ENCODE measurements at places on chromosomes 1 and 21.

DNA sequence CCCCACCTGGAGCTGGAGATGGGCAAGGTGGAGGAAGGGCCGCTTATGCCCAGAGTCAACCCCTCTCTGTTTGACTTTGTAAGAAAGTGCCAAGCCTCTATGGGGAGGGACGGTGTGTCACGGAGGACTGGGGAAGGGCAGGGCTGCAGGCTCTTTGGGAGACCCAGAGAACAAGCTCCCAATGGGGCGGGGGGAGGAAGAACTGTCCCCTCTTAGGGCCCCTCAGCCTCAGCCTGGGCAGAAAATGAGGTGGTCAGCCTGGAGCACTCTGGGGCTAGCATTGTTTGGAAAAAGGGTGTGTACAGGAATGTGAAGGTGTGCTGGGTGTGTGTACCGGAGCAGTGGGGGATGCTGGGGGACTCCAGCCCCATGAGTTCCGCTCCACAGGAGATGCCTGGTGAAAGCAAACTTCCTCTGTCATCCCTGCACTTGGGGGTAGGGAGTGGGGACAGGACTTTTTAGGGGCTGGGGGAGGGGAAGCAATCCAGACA, 1.2 kb upstream of the INAVA start:
- no peak for DNase-seq

- no peak for DNase-seq
These were observed 456.2 kb downstream of the KCNT2 start for GRCh38 chr1:196152086-196152485.

GRCh38 chr1:153866045-153866850, 56.5 kb downstream of the GATAD2B start:
- DNase-seq = no peak

GRCh38 chr1:224696891-224697765, 81.0 kb downstream of the CNIH3 start:
- DNase-seq = no peak

- DNase-seq = no peak
These were observed 103.6 kb upstream of the RAB4A start for GRCh38 chr1:229167318-229167717.

DNA sequence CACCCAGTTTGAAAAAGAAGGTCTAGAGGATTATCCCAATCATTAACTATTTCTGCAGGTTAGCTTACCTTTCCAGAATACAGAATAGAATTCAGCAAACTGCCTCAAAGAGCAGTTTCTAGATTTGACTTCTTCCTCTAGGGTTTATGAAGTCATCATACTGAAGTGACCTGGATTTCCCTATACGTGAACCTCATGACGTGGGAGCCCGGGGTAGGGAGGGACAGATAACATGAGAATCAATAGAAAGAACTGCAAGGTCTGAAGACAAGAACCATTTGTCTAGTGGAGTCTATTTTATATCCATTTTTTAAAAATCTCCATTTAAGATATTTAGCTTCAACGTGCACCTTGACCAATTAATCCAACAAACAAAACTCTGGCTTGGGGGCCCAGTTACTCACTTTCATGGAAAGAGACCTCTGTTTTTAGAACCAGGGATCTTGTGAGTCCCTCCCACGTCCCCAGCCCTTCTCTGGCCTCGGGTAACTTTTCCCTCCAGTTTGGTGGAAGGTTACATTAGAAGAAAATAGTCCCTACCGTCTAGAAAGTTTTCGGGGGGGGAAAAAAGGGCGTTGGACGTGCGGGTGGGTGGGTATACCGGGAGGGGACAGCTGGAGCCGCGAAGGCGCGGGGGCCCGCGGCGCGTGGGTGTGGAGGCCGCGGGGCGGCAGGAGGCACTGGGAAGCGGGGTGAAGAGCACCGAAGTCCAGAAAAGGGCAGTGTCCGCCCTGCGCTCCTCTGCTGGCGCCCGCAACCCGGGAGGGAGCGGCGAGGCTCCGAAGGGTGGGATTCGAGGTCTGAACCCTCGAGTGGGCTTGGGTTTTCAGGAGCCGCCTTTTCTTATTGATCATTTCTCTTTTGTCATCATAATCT, 13.8 kb upstream of the POGZ start:
- peak; percentile 75 for DNase-seq

GRCh38 chr1:165807613-165808012, 19.8 kb upstream of the UCK2 start:
- DNase-seq = no peak

GRCh38 chr1:64039390-64039926, 164.0 kb upstream of the UBE2U start:
- peak; percentile 61 for DNase-seq

GRCh38 chr1:198246337-198246736, 89.5 kb downstream of the NEK7 start:
- no peak for DNase-seq

DNA sequence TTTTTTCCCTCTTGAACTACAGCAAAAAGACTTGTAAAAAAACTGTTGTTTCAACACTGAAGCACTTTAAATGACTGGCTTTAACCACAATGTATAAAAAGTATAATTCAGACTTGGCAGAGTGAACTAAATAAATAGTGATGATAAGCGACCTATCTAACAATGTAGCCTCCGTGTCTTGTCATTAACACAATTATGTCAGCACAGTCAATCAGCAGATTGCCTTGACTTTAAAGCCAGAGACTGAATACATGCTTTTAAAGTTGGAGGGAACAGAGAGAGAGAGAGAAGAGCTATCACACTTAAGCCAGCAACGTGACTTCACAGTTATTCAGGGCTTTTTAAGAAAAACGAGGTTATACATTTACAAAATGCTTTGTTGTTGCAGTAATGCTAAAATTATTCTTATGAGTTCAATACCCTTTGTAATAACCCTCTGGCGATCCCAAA, 378.1 kb downstream of the LMO4 start:
- DNase-seq = no peak

DNA sequence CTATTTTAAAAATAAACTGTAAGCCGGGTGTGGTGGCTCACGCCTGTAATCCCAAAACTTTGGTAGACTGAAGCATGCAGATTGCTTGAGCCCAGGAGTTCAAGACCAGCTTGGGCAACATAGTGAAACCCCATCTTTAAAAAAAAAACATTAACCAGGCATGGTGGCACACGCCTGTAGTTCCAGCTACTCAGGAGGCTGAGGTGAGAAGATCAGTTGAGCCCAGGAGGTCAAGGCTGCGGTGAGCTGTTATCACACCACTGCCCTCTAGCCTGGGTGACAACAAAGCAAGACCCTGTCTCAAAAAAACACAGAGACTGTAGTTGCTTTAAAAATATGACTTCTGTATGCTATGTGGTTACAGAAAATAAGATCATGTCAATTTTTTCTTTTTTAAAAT, 24.3 kb upstream of the LSS start:
- no peak for DNase-seq

DNA sequence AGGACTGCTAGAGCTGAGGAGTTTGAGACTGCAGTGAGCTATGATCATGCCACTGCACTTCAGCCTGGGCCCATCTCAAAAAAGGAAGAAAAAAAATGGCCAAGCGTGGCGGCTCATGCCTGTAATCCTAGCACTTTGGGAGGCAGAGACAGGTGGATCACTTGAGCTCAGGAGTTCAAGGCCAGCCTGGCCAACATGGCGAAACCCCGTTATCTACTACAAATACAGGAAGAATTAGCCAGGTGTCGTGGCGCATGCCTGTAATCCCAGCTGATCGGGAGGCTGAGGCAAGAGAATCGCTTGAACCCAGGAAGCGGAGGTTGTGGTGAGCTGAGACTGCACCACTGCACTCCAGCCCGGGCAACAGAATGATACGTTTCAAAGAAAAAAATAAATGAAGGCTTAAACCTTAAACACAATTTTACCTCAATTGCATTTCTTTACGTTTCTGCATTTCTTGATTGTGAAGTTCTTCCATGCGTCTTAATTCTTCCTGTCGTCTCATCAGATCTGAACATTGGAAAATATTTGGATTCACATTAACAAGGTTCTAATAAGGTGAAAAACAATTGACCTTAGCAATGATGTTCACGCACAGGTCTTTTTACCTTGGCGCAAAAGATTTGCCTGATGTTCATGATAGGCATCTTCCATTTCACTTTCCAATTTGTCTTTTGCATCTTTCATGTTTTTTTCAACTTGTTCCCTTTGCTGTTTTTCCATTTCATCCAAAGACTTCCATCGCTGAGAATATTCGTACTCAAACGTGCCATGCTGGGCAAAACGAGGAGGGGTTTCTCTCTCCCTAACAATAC, 4.2 kb downstream of the SFPQ start:
- no peak for DNase-seq

- no peak for DNase-seq
These were observed 5.5 kb downstream of the LEMD1 start for GRCh38 chr1:205416322-205416721.

- no peak for DNase-seq
These were observed 146.7 kb downstream of the KAZN start for GRCh38 chr1:14745001-14745720.

DNA sequence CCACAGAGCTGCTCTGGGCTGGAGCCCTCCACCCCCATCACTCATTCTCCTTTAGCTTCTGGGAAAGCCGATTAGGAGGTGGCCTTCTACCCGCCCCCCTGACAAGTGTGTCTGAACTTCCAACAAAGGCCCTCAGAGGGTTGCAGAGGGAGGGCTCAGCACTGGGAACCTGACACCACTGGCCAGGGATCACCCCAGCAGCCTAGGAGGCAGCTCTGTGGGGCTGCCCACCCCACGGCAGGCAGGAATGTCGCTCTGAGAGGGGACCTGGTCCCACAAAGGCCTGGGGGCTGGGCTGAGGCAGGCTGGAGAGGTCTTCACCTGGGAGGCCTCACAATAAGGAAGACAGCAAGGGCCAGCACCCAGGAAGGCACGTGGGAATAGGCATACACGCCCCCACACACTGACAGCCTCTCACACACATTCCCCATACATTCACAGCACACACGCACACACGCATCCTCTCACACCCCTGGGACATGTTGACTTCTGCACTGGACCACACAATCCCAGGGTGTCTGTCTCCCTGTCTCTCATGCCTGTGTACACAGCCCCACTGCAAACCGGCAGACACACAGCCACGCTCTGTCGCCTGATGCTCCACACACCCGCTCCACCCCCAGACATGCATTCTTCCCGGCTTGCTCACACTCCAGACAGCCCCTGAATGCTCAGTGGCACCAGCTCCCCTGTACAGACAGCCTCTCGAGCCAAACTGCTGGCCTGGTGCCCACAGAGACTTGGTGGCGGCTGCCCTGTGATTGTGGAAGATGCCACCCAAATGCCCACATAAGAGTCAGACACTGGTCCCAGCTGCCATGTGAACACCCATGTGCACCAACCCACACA, 30.7 kb downstream of the DMBX1 start:
- DNase-seq = no peak

DNA sequence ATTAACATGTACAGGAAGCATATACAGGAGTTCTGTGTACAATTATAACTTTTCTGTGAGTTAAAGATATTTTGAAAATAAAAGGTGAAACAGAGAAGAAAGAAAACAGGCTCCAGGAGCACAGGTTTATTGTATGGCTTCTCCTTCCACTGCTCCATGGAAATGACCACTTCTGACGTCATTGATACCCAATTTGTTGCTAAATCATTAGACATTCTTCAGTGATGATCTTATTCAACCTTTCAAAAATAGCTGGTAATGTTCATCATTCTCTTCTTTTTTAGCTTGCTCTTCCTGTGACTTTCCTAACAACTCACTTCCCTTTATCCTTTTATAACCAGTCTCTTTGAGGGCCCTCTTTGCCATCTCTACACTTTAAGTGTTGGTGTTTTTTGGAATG, 77.8 kb downstream of the KCNK2 start:
- DNase-seq = no peak

DNA sequence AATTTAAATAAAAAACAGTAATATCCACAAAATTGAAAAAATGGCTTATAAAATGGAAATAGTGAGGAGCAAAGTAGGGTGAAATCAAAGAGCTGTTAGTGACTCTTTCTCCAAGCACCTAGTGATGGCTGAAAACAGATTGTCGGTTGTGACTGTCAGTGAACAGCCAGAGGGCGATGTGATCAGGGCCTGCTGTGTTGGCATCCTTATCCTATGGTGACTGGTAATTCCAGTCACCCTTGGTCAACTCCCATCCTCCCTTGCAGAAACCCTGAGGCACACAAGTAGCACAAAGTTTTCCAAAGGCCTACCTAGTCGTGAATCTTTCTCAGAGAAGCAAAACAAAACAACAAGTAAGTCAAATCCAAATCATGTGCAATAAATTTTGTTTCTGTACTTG, 599.8 kb upstream of the CXADR start:
- DNase-seq = no peak

- no peak for DNase-seq
These were observed at the start of gene DRAXIN for GRCh38 chr1:11691302-11691914. TSS of gene DRAXIN (plus strand) at chr1:11691710. CDS start at chr1:11706259, 14,549 bp downstream.

DNA sequence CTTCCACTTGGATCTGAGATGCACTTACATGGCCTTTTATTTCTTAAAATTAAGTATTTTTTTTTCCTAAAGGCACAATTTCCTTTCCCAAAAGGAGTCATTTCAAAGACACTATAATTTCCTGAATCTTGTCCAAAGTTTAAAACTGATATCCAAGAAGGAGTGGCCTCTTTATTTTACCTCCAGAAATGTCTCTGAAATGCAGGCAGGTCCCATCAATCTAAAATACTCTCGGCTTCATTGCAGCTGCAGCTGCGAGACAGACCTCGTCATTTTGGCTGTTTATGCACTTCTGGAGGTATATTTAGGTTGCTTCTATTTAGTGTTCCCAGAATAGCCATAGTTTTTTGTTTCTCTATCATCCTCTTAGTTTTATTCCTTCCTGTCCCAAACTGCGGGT, 172.7 kb upstream of the COA6 start:
- DNase-seq = no peak

- no peak for DNase-seq
These were observed 3.9 kb downstream of the DISP3 start for GRCh38 chr1:11482701-11483479.

Data from left kidney (tissue), 8 donors.